ENCODE measurements at places on chromosomes 7 and 10.

DNA sequence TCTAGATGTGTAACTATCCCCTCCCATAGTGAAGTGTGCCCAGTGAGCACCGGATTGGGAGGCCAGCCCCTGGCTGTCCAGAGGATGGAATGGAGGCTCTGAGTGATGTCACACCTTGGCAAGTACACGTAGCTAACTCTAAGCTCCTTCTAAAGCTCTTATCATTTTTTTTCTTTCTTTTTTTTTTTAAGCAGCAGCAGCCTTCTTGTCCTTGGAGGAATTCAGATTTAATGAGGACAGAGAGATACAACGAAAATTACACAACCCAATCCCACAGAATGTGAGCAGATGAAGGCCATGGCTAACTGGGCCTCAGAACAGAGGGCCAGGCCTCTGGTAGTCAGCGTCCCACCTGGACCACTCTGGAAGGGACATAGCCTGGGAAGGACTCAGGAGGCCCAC, 11.3 kb downstream of the TNS3 start:
- no peak for DNase-seq

GRCh38 chr7:151769188-151769821, 107.6 kb downstream of the PRKAG2 start:
- no peak for DNase-seq

DNA sequence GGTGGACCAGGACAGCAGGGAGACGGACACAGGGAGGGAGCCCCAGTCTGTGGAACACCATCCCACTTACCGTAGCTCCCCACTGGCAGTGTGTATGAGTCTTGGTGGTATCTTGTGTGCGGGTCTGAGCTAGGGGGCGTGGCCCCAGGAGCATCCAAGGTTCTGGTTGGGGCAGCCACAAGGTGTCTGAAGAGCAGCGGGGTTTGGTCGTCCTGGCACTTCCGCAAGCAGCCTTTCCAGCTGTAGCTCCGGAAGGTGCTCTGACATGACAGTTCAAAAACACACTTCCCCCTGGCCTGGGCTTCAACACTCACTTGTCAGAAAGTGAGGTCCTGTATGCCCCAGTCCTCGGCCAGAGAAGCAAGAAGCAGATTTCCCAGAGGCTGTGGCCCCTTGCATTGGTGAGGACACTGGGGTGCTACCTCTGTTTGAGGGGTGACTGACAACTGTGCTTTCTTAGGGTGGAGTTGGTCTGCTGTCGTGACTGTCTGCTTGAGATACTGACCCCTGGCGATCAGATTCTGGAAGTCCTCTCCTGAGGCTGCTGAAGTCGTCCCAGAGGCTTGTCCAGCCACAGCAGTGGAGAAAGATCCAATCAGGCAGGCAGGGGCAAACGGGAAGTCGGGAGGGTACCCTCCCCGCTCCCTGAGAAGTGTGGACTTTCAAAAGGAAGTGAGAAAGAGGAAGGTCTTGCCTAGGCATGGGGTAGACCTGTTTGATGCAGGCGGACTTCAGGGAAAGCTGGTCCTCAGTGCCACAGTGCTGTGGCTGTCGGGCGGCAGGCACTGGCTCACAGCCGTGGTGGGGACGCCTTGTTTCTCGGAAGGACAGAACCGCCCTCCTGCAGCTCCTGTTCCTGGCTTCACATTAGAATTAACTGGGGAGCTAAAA, 51.4 kb upstream of the PFKFB3 start:
- peak; percentile 93 for DNase-seq

DNA sequence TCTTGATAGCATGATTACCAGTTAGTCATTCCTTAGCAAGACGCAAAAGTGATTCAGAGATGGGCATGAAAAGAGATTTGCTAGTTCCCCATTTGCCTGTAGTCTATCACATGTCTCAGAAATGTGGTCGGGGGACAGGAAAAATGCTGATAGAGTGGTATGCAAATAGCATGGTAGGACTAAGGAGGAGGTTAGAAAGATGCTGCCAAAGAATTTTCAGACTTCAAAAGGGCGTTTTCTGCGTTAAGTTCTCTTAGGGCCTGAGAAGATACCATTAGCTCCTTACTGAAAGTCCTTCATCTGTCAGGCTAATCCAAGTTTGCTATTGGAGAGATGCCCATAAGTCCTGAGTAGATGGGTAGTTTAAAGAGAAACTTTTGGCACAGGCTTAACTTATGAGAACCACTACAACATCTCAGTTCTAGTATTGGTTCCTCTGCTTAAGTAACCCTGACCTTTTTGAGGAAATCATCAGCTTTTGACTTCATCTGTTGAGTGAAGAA, 2.7 kb downstream of the CALD1 start:
- no peak for DNase-seq

- no peak for DNase-seq
These were observed 155.1 kb upstream of the SEMA3D start for GRCh38 chr7:85341973-85342372.

GRCh38 chr7:99562832-99563231, 4.4 kb downstream of the ZNF655 start:
- DNase-seq: no peak

DNA sequence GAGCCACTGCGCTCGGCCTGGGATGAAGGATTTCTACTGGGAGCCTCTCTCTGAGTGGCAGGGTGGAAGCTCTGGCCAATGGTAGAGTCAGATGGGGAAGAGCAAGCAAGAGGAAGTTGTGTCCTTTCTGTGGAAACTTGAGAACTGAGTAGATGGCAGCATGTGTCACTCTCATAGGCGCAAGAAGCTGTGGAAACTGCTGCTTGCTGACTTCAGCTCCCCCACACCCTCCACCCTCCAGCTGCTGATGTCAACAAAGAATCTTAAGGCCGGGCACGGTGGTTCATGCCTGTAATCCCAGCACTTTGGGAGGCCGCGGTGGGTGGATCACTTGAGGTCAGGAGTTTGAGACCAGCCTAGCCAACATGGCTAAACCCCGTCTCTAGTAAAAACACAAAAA, 39.8 kb upstream of the SRGN start:
- DNase-seq: peak; percentile 90

DNA sequence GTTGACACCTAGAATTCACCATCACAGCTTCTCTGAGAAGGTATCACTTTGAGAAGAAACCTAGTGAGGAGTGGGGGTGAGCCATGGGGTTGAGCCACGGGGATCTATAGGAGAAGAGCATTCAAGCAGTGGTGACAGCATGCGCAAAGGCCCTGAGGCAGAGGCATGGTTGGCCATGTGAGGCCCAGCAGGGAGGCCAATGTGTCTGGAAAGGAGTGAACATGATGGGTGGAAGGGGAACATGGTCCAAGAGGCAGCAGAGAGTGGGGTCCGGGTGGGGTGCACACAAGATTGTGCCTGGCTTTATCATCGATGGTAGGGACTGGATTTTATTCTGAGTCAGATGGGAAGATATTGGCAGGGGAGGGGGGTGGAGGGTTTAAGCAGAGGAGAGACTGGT, 36.0 kb upstream of the LEP start:
- DNase-seq: no peak

DNA sequence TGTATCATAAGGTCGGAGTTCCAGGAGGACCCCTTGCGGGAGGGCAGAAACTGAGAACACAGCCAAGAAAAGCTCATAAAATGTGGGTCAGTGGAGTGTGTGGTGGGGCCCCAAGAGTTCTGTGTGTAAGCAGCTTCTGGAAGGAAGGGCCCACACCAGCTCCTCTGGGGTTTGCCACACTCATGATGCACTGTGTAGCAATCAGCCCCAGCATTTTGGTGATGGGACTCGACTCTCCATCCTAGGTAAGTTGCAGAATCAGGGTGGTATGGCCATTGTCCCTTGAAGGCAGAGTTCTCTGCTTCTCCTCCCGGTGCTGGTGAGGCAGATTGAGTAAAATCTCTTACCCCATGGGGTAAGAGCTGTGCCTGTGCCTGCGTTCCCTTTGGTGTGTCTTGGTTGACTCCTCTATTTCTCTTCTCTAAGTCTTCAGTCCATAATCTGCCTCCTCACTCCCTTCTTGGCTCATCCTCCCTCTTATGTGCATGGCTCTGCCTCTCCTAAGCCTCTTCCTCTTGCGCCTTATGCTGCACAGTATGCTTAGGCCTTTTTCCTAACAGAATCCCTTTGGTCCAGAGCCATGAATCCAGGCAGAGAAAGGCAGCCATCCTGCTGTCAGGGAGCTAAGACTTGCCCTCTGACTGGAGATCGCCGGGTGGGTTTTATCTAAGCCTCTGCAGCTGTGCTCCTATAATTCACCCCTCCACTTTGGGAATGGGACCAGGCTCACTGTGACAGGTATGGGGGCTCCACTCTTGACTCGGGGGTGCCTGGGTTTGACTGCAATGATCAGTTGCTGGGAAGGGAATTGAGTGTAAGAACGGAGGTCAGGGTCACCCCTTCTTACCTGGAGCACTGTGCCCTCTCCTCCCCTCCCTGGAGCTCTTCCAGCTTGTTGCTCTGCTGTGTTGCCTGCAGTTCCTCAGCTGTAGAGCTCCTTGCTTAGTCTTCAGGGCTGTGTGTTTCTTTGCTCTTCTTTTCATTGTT, 17.8 kb downstream of the PRSS2 start:
- no peak for DNase-seq

- DNase-seq: no peak
These were observed 3.4 kb downstream of the CAV1 start for GRCh38 chr7:116528008-116528789.

- peak; percentile 60 for DNase-seq
These were observed 12.7 kb downstream of the ZMIZ1 start for GRCh38 chr10:79081353-79082034.

DNA sequence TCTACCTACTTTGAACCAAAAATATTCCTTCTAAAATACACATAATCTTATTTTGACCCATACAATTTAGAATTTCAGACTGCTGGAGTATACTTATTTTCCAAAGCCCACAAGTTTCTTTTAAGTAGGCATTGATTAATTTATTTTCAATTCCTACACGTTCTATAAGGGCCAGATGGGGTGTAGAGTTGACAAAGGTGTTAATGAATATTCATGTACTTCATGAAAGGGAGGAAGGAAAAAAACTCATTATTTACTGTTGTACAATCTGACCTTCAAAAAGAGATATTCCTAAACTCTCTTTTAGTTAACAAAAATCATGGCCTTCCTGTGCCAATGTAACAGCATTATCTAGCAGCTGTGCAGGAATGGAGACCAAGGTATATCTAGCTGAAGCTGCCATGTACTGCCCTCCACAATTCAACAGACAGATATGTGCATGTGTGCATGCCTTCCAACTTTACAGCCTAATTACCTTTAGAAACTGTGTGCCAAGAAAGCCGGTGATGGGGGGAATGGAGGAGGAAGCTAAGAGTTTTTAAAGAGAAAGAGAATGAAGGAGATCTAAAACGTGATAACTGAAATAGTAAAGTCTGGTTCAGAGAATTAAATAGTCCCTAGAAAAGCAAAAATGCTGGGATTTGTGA, 108.9 kb downstream of the UPF2 start:
- no peak for DNase-seq

- no peak for DNase-seq
These were observed 892.0 kb upstream of the CELF2 start for GRCh38 chr10:10125676-10126075.

DNA sequence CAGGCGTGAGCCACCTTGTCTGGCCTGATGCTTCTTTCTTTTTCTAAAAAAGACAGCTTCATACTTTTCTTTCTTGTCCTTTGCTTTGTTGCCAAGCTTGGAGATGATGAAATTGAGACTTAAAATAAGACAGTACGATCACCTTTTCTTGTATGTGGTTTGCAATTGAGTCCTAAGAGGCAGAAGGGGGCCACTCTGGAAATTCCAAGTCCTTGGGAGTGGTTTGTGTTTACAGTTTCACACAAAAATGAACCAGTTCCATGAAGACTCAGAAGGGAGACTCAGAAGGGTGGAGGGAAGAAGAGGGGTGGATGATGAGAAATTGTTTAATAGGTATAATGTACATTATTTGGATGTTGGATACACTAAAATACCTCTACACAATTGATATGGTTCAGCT, 70.7 kb upstream of the TNS3 start:
- no peak for DNase-seq

DNA sequence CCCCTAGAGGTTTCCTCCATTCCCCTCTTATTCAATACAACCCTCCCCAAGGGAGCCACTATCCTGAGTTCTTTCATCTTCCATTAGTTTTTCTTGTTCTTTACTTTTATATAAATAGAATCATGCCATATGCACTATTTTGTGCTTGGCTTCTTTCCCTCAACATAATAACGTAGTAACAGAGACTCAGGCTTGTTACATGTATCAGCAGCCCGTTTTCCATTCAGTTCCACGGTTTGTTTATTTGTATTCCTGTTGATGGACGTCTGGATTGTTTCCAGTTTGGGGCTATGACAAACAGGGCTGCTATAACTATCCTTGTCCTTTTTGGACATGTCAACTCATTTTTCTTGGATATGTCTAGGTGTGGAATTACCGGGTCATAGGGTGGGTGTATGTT, 264.4 kb upstream of the MKI67 start:
- no peak for DNase-seq

DNA sequence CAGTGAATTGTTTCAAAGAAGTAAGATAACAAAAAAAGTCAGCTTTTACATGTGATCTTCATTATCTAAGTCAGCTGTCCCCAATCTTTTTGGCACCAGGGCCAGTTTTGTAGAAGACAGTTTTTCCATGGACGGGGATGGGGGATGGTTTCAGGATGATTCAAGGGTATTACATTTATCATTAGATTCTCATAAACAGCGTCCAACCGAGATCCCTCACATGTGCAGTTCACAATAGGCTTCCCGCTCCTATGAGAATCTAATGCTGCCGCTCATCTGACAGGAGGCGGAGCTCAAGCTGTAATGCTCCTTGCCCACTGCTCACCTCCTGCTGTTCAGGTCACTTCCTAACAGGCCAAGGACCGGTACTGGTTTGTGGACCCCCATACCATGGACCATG, 607.5 kb downstream of the SUGCT start:
- DNase-seq: no peak

- DNase-seq: no peak
These were observed 217.1 kb downstream of the GFRA1 start for GRCh38 chr10:116055917-116056252.

Measured in KBM-7 (cell line).